ENCODE measurements at places on chromosomes 3 and 15.
A peak's percentile ranks its signal among the peaks of the same experiment; 100 is the strongest.

DNA sequence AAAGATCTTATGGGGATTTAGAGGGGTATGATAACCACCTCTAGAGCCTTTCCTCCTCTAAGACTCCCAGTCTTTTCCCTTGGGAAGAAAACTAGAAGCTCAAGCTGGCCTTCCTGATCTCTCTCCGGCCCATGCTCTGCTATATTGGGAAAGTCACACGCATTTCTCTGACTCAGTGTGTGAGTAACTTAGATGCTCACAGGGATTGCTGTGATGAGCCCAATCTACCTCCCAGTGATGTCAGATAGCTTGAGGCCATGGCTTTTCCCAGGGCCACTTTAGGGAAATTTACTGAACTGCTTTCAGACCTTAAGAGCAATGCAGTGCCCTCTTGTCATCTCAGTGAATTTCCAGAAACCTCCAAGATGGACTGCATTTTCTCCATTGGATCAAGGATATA lies 8.6 kb upstream of the ST8SIA2 start:
- DNase-seq = no peak

- no peak for DNase-seq
Observed at GRCh38 chr15:99930696-99931095, 197.5 kb upstream of the LYSMD4 start.

DNA sequence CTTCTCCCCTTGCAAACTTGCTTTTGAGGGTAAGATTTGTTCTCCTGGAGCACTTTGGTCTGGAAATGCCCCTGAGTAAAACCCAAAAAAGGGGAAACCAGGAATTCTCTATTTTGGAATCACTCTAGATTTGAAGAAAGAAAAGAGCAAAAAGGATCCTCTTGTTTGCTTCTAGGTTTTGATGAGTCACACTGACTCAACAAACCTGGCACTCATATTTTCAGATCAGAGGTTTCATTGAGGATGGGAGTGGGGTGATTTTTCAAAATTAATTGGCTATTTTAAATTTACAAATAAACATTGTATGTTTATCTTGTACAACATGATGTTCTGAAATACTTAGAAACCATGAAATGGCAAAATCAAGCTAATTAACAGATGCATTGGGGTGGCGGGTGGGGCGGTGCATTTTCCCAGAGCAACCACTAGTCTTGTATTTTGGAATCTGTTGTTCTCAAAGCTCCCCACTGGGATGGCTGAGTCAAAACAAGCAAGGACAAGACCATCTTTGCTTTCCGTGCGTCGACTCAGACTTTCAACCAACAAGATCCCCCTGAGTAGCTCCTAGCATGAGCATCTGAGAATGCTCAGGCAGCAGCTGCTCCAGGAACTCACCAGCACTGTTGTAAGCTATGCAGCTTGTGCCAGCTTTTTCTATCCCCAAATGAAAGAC lies 451.4 kb downstream of the WDR72 start:
- DNase-seq = no peak

GRCh38 chr3:53169045-53169831 lies 8.2 kb downstream of the PRKCD start:
- DNase-seq = no peak

DNA sequence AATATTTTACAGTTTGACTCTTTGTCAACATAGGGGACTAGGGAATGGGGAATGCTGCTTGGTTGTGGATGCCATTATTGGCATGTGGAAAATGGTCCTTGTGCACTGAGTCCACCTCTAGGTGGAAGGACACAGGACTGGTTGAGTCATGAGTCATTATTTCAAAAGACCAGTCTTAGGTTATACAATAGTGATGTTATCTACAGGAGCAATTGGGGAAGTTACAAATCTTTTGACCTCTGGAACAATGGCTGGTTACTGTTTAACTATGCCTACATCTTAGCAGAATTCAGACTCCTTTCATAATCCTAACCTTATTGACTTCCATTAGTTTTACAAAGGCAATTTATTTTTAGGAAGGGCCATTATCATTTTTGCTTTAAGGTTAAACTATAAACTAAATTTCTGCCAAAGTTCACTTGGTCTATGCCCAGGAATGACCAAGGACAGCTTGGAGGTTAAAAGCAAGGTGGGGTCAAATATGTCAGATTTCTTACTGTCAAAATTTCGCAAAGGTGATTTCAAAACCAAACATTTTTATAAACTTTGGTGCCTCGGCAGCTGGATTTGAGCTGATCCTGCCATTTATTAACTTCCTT lies 11.8 kb upstream of the CCR8 start:
- no peak for DNase-seq

DNA sequence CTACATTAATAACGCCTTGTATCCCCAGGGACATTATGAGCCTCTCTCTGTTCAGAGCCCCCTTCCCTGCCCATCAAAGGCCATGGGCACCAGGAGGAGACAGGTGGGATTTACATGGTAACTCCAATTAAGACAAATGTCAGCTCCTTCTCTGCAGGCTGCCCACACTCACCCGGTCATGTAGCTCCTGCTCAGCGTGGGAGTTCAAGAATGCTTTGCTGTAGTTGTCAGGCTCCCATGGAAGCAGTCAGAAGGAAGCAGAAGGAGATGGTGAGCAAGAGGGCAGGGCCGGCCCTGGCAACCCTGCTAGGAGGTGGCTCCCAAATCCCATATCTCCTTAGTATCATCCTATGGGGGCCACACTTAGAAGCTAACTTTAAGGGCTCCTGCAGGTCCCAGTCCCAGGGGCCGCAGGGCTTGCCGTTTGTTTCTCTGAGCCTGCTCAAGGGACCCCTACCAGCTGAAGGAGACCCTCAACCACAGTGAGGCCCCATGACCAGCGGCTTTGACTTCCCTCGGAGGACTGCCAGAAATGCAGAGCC lies 218.4 kb upstream of the TLE3 start:
- no peak for DNase-seq

- DNase-seq = no peak
Observed at GRCh38 chr15:32694222-32694983, 23.4 kb upstream of the GREM1 start.

DNA sequence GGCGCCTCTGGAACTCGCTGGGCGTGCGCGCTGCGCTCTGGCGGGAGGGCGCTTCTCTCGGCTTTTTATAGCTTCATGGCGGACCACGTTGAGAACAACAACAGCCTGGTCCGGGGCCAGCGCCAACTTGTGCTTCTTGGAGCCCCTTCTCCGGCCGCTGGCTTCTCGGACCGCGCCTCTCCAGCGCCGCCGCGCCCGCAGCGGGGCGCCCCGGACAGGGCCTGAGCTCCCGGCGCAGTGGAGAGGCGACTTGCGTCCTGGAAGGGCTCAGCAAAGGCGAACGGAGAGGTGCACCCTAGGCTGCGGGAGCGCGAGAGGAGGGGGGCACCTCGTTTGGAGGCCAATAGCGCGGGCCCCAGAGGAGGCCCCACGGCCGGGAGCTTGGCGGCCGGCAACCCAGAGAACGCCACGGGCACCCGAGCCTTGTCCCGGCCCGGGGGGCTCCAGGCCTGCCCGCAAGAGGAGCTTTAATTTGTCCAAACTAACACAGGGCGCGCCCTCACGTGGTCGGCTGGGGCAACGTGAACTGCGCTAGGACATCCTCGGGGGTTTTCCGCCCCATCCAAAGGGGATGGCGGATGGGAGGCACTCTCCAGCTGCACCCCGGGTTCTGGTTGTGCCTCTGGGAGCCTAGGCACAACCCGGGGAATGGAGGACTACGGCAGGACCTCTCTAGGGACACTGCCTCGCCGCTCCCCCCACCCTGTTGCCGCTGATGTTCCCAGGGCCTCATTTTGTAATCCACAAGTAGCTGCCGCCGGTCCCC lies 37.8 kb downstream of the HMCES start:
- peak; percentile 94 for DNase-seq

GRCh38 chr15:25401501-25401900 lies 37.3 kb downstream of the UBE3A start:
- DNase-seq = no peak

- DNase-seq = no peak
Observed at GRCh38 chr3:45417930-45418847, 29.8 kb downstream of the LARS2 start.

GRCh38 chr15:31782016-31782783 lies 248.1 kb upstream of the CHRNA7 start:
- DNase-seq = no peak

GRCh38 chr15:34339946-34340345 lies 2.4 kb upstream of the SLC12A6 start:
- no peak for DNase-seq

- no peak for DNase-seq
Observed at GRCh38 chr15:74626752-74627692, 11.4 kb downstream of the CLK3 start.

DNA sequence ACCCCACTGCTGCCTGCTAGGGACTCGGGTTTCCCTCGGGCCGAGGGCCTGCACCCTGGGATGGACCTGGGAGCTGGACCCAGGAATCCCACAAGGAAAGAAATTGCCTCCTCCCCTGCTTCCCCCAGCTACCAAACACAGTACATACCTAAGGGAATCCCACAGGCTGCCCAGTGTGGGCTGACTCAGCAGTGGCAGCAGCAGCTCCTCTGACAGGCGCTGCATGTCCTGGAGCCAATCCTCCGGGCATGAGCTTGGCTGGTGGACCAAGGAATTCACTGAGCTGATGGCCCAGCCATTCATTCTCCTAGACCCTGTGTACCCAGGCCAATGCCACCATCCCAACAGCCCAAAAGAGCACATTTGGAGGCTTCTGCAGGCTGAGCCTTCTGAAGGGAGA lies 9.5 kb upstream of the LTK start:
- DNase-seq = no peak

DNA sequence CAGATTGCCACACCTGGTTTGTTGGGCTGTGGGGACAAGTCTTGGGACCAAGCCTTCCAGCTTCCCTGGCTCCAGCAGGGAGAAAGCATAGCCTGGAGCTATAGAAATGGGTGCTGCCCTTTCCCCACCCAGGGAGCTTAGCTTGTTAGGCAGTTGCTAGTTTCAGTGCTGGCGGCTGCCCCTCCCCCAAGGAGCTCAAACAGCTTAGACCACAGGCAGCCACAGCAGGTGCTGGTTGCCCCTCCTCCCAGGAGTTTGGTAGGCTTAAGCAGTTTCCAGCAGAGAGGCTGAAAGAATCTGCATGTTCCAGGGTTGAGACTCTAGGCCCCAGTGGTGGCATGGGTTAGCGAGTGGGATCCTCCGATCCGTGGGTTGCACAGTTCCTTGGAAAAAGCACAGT lies 889.7 kb downstream of the IGSF11 start:
- DNase-seq = no peak

- DNase-seq = no peak
Observed at GRCh38 chr3:28699283-28699682, 350.7 kb upstream of the AZI2 start.

GRCh38 chr3:172244011-172244410 lies 204.2 kb downstream of the GHSR start:
- DNase-seq = no peak

DNA sequence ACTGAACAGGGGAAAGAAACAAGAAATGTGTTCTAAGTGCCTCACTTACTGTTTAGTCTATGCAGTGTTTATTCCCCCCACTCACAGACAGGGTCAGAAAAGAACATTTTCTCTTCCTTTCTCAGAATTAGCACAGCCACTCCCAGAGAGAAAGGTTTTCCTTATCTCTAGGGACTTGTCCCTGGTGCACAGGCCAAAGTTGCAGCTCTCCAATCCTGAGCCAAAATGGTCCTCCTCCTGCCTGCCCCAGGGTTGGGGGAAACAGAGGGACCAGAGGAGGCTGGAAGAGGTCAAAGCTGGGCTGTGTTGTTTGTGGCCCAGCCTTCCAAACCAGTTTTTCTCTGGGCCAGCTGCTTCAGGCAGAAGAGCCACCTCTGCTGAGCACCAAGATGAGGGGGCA lies 12.0 kb downstream of the RAB6B start:
- DNase-seq = no peak

GRCh38 chr3:170033489-170033888 lies 4.3 kb upstream of the GPR160 start:
- no peak for DNase-seq

- DNase-seq = no peak
Observed at GRCh38 chr3:45684327-45684892, 4.8 kb upstream of the SACM1L start.

DNA sequence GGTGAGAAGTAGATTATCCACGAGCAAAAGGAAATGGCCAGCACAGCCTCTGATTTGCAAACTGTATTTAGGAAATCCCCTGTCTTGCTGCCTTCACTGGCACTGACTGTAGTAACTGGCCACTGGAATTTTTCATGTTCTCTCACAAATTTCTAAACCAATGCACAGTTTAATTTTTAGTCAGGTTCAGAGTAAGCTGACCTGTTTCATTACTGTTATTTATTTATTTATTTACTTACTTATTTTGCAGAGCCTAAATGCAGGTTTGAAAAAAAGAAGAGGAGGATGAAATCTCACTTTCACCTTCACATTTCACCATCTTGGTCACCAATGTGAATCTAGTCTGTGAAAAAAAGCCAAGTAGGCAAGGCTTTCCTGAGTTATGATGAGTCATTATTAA lies 291.0 kb downstream of the PLOD2 start:
- DNase-seq = no peak

DNA sequence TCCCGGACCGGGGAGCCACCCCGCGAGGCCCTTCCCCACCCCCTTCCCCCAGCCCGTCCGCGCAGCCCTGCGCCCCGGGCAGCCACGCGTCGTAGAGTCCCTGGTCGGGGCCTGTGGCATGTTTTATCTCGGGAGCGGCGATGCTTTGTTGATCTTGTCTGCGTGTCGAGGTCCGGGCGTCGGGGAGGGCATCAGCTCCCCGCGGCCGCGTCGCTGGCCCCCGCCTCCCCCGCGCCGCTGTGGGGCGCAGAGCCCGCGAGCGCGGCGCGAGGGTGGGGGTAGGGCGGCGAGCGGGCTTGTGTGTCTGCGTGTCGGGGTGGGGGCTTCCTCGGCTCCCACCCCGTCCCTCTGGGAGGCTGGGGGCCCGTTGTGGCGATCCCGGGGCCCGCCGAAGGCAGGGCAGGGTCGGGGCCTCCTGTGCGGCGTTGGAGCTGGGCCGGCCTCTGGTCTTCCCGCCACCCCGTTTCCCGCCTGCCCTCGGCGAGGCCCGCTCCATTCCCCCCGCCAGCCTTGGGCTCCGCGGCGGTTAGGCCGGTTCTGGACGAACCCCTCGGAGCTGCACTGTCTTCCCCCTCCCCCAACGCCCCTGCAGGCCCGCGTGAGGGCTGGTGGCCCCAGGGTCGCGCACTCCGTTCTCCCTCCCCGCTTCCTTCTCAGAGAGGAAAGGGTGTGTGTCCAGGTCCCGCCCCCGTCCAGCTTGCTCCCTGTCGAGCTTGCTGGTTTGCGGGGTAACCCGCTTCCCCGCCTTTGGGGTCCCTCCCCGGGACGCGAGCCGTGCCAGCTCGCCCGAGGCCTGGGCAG lies 695 bp downstream of the GMPS start:
- DNase-seq = peak; percentile 20

DNA sequence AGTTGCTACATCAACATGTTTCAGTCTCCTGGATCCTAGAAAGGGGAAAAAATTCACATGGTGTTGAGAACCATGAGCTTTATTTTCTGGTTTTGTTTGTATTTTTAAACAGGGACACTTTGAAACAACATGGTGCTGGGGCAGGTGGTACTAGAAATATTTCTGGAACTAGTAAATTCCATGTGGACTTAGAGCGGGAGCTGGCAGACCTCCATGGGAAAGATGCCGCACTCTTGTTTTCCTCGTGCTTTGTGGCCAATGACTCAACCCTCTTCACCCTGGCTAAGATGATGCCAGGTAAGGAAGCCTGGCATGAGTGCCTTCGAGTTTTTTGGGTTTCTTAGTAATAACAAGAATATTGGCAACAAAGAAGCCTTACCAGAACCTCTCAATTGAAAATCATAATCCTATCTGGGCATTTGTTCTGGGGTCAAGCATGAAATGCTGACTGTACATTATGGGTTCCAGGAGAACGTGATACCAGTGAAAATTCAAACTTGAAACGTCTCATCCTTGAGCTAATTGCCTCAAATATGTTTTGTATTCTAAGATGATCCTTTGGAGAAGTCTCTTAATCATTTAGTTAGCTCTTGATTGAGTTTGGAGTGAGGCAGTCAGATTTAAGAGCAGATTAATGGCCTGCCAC lies 7.9 kb downstream of the ALAS1 start:
- no peak for DNase-seq
